ENCODE measurements at places on chromosomes 2 and 18. TPM values are rescaled to one million over a fixed set of nuclear protein-coding genes. Genes with fewer than 3 reads are reported as not detected.

- DNase-seq = no peak
Observed at GRCh38 chr2:157172866-157173578, 84.5 kb upstream of the GALNT5 start.

Gene DQX1
- total RNA-seq = 0.43 TPM

GRCh38 chr18:79784965-79785770, 12.6 kb upstream of the KCNG2 start:
- DNase-seq = no peak

- no peak for DNase-seq
Observed at GRCh38 chr2:12379143-12379542, 337.6 kb upstream of the TRIB2 start.

DNA sequence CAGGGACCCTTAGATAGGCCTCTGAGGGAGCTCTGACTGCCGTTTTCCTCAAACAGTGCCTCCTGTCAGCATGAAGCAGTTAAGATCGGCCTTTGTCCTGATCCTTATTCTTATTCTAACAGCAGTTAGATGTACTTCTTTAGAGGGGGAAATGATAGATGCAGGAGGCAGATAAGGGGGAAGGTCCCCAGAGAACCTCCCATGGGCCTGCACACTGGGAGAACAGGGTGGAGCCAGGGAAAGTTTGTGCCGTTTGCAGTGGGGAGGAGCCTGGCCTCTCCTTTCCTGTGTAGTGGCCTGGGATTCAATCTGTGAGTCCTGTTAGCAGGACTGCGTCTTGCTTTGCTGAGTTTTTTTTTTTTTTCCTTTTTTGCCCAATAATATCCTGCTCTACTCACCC, 7.9 kb upstream of the INPP4A start:
- no peak for DNase-seq

All from mucosa of gallbladder (tissue), 1 donor.